ENCODE measurements at places on chromosomes 5 and 9.

- no peak for DNase-seq
Observed at GRCh38 chr9:98185611-98186171, 6.7 kb downstream of the CORO2A start.

GRCh38 chr9:117714282-117714681 is 10.1 kb downstream of the TLR4 start:
- no peak for DNase-seq

DNA sequence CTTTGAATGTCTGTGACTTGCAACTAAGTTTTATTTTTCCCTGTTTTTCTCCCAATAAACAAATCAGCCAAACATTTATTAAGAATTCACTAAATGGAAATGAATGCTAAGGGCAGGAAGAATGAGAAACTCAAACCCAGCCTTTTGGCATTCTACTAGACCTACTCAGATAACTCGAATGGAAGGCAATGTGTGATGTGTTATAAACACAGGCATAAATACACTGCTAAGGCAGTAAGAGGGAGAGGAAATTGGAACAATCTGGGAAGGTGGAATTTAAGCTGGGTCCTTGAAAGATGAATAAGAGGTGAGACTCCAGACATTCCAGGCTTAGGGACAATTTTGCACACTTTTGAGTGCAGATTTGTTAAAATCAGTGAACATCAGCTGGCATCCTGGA is 34.7 kb downstream of the MARCHF3 start:
- no peak for DNase-seq

GRCh38 chr9:71766663-71767062 is 1.6 kb downstream of the CEMIP2 start:
- DNase-seq = no peak

GRCh38 chr9:120729791-120730241 is 15.5 kb upstream of the MEGF9 start:
- no peak for DNase-seq

DNA sequence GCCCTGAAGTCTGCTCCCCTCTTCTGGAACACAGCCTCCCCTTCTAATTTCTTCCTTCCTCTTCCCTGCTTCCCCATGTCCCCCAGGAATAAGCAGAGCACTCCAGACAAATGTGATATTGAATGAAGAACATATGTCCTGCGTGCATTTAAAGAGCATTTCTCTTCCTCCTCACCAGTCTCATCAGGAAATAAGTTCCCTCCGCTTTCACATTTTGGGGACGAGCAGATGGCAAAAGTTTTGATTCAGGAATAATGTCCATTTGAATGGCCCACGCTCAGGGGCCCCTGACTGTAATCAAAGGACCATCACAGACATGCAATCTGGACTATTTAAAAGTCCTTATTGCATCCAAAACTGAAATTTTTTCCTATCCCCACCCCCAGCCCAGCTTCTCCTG is 316.1 kb downstream of the CDK5RAP2 start:
- no peak for DNase-seq

DNA sequence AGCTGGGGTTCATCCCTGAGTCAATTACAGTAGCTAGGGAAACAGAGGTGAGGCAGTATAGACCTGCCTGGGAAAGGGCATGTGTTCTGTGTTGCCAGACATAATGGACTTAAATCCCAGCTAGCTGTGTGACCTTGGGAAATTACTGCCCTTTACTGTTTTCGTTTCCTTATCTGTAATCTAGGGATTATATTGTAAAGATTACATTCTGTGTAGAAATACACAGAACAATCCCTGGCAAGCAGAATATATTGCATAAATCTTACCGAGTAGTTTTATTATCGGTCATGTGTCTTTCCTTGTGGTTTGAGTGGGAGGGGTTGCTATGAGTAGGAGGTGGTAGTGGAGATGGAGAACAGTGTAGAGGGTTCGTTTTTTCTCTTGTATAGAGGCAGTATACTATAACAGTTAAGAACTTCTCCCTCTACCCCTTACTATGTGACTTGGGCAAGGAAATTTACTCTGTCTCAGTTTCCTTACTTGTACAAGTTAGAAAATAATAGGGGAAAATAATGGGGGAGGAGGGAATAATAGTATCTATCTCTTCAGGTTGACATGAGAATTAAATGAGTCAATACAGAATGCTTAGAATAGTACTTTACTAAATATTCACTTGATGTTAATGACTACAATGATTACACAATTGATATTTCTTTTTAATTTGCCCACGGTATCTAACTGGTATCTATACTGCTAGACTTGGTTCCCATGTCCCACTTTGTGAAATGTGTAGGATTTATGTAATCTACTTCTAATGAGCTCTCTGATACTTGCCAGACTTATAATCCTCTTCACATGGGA is 7.1 kb upstream of the DMXL1 start:
- DNase-seq = no peak

DNA sequence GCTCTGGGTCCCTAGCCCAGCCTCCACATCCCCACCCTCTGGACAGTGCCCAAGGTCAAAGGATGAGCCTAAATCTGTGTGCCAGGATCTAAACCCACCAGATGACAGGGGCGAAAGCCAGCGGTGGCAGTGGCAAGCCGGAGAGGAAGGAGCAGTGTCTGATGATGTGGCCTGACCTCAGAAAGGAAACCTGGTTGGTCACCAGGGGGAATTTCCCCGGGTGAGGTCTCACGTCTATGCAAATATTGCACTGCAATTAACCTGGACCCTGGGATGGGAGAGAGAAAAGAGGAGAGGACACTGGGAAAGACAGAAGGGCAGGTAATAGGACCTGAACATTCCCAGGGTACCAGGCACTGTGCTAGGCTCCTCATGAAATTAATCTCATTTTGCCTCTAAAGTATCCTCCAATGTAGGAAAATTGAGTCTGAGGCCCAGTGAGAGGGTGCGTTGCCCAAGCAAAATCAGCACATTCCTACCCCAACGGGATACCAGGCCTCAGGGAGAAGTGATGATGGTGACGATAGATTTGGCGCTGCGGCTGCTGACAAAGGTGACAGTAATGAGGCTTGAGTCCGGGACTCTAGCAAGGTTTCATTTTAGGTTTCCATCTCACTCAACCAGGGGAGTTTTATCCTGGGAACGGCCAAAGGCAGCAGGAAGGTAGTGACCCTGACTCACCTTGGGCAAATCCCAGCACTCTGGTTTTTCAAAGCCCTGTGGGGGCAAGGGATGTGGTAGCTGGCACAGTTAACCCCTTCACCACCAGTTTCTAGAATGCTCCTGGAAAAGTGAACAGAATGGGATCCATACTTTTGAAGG is 13.4 kb upstream of the TNIP1 start:
- DNase-seq = no peak

Measured in fibroblast of skin of left quadriceps (primary cell).